RWPE2 (cell line): ENCODE measurements at places on chromosomes 6 and 20.

GRCh38 chr6:121548131-121548530 lies 112.7 kb downstream of the GJA1 start:
- DNase-seq = no peak

DNA sequence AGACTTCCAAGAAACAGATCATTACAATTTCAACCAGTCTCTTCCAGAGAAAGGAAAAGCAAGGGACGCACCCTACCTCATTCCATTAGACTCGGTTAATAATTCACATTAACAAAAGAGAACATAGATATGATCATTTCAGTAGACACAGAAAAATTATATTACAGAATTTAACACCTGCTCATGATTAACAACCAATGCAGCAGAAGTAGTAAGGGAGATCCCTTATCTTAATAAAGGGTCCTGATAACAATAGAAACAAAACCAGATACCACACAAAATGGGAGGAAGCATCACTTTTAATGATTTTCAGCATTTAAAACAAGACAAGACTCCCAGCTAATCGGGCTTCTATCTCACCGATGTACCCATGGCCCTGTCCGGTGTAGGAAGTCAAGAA lies 215.0 kb downstream of the TBC1D7 start:
- no peak for DNase-seq

DNA sequence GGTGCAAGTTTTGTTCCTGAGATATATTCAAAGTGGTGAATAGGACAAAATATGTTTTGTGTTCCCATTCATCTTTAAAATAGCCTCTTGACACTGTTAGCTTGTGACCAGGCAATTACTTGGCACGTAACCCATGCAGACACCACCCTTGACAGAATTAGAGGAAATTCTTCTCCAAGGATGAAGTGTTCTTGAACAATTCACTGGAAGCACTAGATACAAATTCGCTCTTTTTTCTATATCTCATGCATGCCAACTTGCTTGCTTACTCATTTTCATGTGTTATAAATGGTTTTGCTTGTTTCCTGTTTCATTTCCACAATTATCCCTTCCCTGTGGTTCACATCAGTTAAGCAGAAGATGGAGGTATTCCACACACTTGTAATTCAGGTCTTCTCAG lies 105.2 kb upstream of the MAN1A1 start:
- DNase-seq = no peak

- DNase-seq = no peak
These were observed 157.5 kb downstream of the RALGAPA2 start for GRCh38 chr20:20554951-20555350.

GRCh38 chr6:84466511-84466910 lies 239.1 kb upstream of the CEP162 start:
- DNase-seq = peak; percentile 45

- no peak for DNase-seq
These were observed 114.3 kb upstream of the CD93 start for GRCh38 chr20:23200413-23200812.

GRCh38 chr6:113439866-113440265 lies 417.3 kb upstream of the MARCKS start:
- DNase-seq = no peak

- DNase-seq = no peak
These were observed 419 bp upstream of the SNHG17 start for GRCh38 chr20:38435555-38435939.

DNA sequence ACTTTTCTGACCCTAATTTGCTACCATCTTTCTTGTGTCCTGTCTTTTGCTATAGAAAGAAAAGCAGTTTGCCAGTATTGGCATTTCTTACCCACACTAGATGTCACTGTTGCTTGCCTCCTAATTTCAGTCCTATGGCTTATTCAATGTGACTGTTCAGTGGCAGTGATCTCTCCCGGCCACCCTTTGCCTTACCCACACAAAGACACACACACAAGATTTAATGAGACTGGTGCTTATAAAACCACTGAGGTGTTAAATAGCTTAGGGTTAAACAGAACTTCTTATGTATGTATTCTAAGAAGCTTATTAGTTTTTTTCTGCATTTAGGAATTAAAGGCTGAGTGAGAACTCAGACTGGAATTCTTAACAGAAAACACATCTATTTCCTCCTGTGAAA lies 233.6 kb upstream of the ASCC3 start:
- no peak for DNase-seq

GRCh38 chr20:11302436-11302835 lies 615.3 kb upstream of the BTBD3 start:
- no peak for DNase-seq

DNA sequence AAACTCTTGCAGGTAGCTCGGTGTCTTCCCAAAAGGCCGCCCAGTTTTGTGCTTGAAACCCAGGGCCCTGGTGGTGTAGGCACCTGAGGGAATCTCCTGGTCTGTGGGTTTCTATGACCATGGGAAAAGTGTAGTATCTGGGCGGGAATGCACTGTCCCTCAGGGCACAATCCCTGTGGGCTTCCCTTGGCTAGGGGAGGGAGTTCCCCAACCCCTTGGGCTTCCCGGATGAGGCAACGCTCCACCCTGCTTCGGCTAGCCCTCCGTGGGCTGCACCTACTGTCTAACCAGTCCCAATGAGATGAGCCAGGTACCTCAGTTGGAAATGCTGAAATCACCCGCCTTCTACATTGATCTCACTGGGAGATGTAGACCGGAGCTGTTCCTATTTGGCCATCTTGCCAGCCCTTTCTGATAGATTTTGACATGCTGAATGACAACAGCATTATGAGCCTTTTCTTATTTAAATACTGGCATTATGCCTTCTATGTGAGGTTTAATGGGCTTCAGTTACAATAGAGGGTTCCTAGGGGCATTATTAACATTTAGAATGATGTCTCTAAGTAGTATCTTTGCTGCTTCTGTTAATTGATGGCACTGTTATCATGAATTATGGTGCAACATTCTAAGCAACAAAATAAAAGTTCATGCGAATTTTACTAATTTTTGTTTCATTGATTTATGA lies 133.7 kb upstream of the FLRT3 start:
- no peak for DNase-seq

DNA sequence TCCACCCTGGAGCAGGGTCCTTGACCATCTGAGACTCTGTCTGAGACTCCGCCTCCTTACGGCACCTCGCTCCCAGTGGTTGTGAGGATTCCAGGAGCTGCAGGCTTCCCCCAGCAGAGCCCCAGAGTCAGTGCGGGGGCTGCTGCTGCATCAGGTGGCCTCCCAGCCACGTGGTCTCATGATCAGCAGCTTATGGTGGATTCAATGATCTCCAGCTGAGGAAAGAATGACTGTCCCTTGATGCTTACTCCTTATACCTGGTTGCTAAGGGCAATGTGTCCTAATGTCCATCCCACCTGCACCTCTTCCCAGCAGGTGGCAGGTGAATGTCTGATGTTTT lies 40.0 kb downstream of the SLC22A1 start:
- no peak for DNase-seq

DNA sequence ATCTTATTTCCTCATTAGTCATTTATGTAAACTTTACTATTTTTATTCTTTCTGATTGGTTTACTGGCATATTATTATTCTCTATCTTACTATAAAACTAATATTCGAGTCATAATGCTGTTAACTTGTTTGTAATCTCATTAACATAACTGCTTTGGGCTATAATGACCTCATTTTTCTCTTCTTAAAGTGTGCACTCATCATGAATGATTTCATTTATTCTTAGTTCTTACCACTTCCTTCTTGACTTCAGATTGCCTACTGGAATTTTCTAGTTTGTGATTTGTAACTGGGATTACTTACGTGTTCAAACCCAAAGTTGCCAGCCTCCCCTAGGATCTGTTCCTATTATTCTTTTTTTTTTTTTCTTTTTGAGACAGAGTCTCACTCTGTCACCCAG lies 91.8 kb upstream of the TNFAIP3 start:
- DNase-seq = no peak

- DNase-seq = no peak
These were observed 72.9 kb downstream of the SGK1 start for GRCh38 chr6:134245041-134245440.

DNA sequence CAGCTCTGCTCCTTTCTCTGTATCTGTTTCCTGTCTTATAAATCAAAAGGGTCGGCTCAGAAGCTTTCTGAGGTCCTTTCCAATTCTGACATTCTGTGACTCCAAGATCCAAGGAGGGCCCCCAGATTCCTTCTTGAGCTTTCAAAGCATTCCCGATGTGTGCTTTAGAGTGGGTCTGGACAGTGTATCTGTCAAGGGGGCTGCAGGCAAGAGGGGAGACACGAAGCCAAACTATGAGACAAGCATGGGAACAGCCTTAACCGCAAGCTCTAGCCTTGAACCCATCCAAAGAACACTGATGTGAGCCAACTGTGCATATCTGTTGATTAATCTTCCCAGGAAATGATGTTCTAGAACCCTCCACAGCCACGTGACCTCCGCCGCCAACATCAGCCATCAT lies 73.8 kb downstream of the TSHZ2 start:
- DNase-seq = no peak

DNA sequence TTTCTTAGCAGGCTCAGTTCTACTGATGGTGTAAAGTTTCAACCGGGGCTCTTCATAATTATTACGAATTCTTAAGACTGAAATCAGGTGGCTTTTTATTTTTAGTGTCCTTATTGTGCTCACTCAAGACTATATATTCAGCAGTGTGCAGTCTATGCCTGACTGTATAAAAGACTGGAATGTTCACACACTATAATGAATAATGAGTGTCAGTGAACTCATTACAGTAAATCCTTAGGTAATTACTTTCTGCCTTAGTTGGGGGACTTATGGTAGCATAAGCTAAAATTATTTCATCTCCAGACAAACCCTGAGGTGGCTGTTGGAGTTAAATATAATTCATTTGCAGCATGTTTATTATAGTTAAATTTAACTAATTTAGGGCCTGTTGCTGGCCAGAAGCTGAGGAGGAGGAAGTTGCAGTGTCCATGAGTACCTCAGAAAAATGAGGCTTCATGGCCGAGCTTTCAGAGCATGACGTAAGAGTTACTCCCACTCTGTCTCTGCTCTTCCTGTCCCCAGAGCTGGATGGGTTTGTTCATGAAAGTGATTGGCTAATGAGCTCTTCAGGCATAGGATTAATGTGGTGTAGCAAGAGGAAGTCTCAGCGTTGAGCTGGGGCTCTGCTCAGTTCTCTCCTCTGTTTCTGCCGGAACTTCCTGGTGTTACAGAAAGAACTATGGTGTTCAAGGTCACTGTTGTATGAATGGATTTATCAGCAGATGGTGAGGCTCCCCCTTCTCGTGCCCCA lies 335.7 kb downstream of the NRN1 start:
- DNase-seq = no peak

GRCh38 chr6:151058021-151058733 lies 181.6 kb upstream of the AKAP12 start:
- no peak for DNase-seq
